ENCODE measurements at places on chromosomes 16 and 17.

- no peak for DNase-seq
Observed at GRCh38 chr16:49281480-49281842, at the start of gene CBLN1. Gene CBLN1 (minus strand): TSS chr16:49281838. CDS start chr16:49281465, 373 bp downstream.

DNA sequence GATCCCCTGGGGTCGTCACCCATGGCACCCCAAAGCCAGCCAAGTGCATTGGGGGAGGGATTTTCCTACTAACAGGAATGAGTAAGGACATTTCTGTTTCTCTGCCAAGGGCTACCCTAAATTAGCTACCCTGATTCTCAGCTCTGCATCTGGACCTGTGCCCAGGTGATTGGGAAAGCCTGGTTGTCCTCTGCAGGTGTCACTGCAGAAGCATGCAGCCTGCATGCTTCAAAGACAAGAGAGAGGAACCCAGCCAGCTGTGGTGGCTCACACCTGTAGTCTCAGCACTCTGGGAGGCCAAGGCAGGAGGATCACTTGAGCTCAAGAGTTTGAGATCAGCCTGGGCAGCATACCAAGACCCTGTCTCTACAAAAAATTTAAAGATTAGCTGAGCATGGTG lies 19.6 kb downstream of the BEAN1 start:
- no peak for DNase-seq

- no peak for DNase-seq
Observed at GRCh38 chr17:29042679-29043538, at the start of gene PIPOX. Gene PIPOX (plus strand): TSS chr17:29043141. CDS start chr17:29043226, 85 bp downstream.

DNA sequence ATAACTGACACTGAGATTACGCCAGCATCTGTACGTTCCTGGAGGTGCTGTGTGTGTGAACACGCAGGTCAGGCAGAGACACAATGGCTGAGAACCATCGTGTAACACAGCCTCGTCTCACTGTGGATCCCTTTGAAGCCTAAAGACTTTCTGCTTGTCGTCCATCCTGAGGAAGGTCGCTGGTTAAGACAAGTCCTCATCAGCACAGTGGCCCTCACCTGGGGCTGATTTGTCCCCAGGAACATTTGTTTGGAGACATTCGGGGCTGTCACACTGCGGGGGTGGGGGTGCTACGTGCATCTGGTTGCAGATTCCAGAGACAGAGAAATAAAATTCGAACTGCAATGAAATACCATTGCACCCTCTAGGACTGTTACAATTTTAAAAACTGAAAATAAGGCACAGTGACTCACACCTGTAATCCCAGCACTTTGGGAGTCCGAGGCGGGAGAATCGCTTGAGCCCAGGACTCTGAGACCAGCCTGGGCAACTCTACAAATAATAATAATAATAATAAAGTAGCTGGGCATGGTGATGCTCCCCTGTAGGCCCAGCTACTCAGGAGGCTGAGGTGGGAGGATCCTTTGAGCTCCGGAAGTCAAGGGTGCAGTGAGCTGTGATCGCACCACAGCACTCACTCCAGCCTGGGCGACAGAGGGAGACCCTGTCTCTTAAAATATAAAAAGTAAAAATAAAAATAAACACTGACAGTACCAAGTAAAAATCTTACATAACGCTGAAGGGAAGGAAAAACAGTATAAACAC lies 112.0 kb upstream of the METRNL start:
- DNase-seq = no peak

- DNase-seq = no peak
Observed at GRCh38 chr17:48499248-48499647, 31.6 kb downstream of the HOXB1 start.

Measured in activated CD4-positive, alpha-beta T cell treated with anti-CD3 and anti-CD28 coated beads, Interleukin-2, Interleukin-4, amounts not matched to agents 100 ng/mL and 50 ng/mL, durations not matched to agents 16 hours and 8 hours (primary cell).